Skeletal muscle tissue (tissue), 5 donors: ENCODE measurements at places on chromosomes 6 and 20. TPM values are rescaled to one million over a fixed set of nuclear protein-coding genes. Genes with fewer than 3 reads are reported as not detected.

Gene CRISP3
- total RNA-seq: not detected

Gene MOXD1
- 1.0 TPM for total RNA-seq

Gene ATP6V1G2
- total RNA-seq: 1.0 TPM

Gene OR2J3
- total RNA-seq: not detected

Gene CD93
- total RNA-seq: 76.7 TPM

Gene MANEA
- total RNA-seq: 6.3 TPM

Gene TMEM200A
- 21.4 TPM for total RNA-seq

Gene C4A
- 14.1 TPM for total RNA-seq

Gene SIM1
- total RNA-seq: 1.6 TPM

Gene PTPRT
- 1.0 TPM for total RNA-seq

Gene RBPJL
- not detected for total RNA-seq

Gene MYMX
- total RNA-seq: 7.3 TPM

Gene OR2H2
- total RNA-seq: not detected

Gene TCP11
- total RNA-seq: not detected

Gene TINAG
- 0.52 TPM for total RNA-seq

Gene LTB
- total RNA-seq: 2.1 TPM

Gene SCUBE3
- 0.52 TPM for total RNA-seq

Gene EDN1
- total RNA-seq: 6.8 TPM

Gene LST1
- total RNA-seq: 3.7 TPM

Gene QKI
- total RNA-seq: 274 TPM

Gene CCR6
- total RNA-seq: 0.52 TPM

Gene COL20A1
- total RNA-seq: 2.6 TPM

Gene PPP1R3G
- 2.1 TPM for total RNA-seq

Gene SAPCD1
- total RNA-seq: 1.0 TPM

Gene RIPOR2
- 9.9 TPM for total RNA-seq

Gene ENPP5
- 3.7 TPM for total RNA-seq

Gene BTBD3
- total RNA-seq: 52.2 TPM

Gene HTR1E
- not detected for total RNA-seq

Gene ADAM33
- total RNA-seq: 30.8 TPM

Gene ELOVL4
- total RNA-seq: 2.1 TPM

Gene ADTRP
- under 0.01 TPM for total RNA-seq

Gene PLEKHG1
- 13.6 TPM for total RNA-seq

Gene GPSM3
- total RNA-seq: 1.6 TPM

Gene LTA
- total RNA-seq: not detected

Gene ZNF334
- 3.7 TPM for total RNA-seq

Gene APOM
- 1.0 TPM for total RNA-seq

Gene FAM120B
- 33.9 TPM for total RNA-seq

Gene CAGE1
- not detected for total RNA-seq

Gene RRP36
- total RNA-seq: 40.7 TPM

Gene MYL9
- 5.7 TPM for total RNA-seq

Gene FOXQ1
- not detected for total RNA-seq

Gene GHRH
- total RNA-seq: not detected

Gene PGC
- 0.52 TPM for total RNA-seq

Gene PRRT1
- total RNA-seq: not detected

Gene C4B
- 18.3 TPM for total RNA-seq

Gene LY6G6C
- total RNA-seq: not detected

Gene TCF19
- 8.4 TPM for total RNA-seq

Gene GSTA3
- total RNA-seq: not detected

Gene FAM209B
- total RNA-seq: not detected

Gene TMEM170B
- total RNA-seq: 6.3 TPM

Gene DACT2
- 2.6 TPM for total RNA-seq

Gene SLC22A2
- not detected for total RNA-seq

Gene TP53TG5
- total RNA-seq: not detected

Gene CLPSL2
- total RNA-seq: not detected

Gene ACTL10
- total RNA-seq: 1.0 TPM

Gene CNPY3
- 9.4 TPM for total RNA-seq

Gene RNF182
- under 0.01 TPM for total RNA-seq

Gene EYS
- 2.1 TPM for total RNA-seq

Gene ZFP64
- total RNA-seq: 14.1 TPM

Gene COL11A2
- total RNA-seq: 28.7 TPM
